Femur (tissue), 1 donor: ENCODE measurements at places on chromosomes 12 and 14.

GRCh38 chr14:35973770-35974169, 147.6 kb downstream of the BRMS1L start:
- DNase-seq = no peak

GRCh38 chr12:75591628-75592027, 80.2 kb upstream of the KRR1 start:
- no peak for DNase-seq

DNA sequence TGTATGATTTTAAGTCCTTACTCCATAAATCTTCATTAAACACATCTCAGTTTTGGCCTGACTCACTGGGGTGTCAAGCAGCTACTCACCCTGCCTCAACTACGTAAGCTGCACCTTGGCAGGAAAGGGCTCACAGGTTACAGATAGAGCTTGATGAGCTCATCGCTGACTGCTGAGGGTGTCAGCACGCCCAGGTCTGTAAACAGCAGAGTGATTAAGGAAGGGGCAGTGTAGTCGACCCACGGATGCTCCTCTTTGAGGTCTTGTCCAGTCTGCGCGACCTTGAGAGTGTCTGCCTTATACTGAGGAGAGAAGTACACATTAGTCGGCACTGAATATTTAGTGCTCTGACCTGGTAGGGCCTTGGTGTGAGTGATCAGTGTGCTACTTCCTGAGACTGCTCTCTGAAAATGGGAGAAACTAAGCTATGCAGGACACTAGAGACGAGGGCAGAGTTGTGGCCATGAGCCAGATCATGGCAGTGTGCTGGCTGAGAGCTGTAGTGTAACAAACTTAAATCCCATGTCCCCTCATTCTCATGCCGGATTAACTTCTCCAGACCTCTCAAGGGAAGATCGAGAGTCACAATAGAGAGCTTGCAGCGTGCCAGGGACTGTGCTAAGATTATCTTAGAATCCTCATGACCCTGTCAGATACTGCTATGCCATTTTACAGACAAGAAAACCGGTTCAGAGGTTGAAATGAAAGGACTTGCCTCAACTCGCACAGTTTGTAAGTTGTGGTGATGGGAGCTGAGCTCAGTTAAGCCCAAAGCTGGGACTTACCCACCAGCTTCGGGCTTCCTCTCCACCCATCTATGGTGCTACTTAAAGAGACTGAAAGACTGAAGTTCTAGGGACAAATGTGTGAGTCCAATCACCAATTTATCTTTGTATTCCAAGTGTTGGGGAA, 11.6 kb downstream of the EIF2B1 start:
- DNase-seq = no peak

- DNase-seq = no peak
Measured at GRCh38 chr14:90567991-90568390, 171.2 kb downstream of the CALM1 start.

GRCh38 chr12:121190523-121191031, 19.4 kb upstream of the P2RX4 start:
- no peak for DNase-seq

GRCh38 chr12:49432616-49433015, 65.4 kb downstream of the SPATS2 start:
- no peak for DNase-seq

GRCh38 chr14:90454041-90455000, 57.5 kb downstream of the CALM1 start:
- DNase-seq = peak; percentile 89

GRCh38 chr12:106602076-106602475, 19.3 kb downstream of the RFX4 start:
- DNase-seq = no peak

GRCh38 chr14:65506801-65507200, 94.3 kb downstream of the FUT8 start:
- DNase-seq = no peak

GRCh38 chr12:10155966-10156365, 16.0 kb downstream of the OLR1 start:
- DNase-seq = no peak

DNA sequence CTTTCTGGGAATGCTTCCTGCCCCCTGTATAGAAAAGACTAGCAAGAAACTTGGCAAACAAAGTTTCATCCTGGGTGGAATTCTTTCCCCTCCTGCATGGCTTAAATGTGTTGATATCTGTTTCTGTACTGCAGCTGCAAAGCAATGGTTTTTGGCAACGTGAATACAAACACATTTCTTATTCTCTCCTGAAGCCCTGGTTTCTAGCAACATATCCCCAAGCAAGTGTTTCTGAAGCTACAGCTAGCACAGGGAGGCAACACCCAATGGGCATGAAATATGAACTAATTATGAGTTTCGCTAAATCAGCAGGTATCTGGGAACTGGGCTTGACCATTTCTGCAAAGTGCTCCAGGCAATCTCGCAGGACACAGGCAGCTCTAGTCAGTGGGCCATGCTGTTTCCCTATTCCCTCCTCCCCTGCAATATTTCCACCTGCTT, 392.3 kb upstream of the TMPO start:
- DNase-seq = no peak

GRCh38 chr14:51999084-51999483, 9.7 kb downstream of the RTRAF start:
- DNase-seq = no peak

- no peak for DNase-seq
Measured at GRCh38 chr14:31858868-31859267, 218.2 kb upstream of the ARHGAP5 start.

- DNase-seq = no peak
Measured at GRCh38 chr12:16636435-16637055, 30.6 kb upstream of the LMO3 start.

DNA sequence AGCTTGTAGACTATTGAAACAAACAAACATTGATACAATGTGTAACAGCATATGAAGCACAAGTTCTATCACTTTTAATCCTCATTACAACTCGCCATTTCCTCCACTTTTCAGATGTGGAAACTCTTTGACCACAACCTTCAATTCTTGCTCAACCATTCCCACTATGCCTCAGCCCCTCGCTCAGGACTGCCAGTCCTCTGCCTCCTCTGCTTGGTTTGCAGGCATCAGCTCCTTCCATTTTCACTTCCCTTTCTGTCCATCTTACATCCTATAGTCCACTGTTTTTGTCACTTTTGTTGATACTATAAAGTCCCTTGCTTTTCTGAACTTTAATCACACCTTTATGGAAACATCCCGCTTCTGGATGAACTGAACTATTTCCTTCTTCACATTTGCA, 28.2 kb upstream of the CD27 start:
- DNase-seq = no peak

- DNase-seq = no peak
Measured at GRCh38 chr14:49545716-49546115, 40.5 kb downstream of the RPS29 start.

- DNase-seq = peak; percentile 77
Measured at GRCh38 chr12:4118017-4118510, 155.5 kb upstream of the CCND2 start.

- no peak for DNase-seq
Measured at GRCh38 chr12:10741845-10742244, 18.7 kb upstream of the YBX3 start.

GRCh38 chr12:132604668-132605441, 5.5 kb downstream of the LRCOL1 start:
- DNase-seq = no peak

- no peak for DNase-seq
Measured at GRCh38 chr12:94609917-94610443, 40.4 kb downstream of the TMCC3 start.

DNA sequence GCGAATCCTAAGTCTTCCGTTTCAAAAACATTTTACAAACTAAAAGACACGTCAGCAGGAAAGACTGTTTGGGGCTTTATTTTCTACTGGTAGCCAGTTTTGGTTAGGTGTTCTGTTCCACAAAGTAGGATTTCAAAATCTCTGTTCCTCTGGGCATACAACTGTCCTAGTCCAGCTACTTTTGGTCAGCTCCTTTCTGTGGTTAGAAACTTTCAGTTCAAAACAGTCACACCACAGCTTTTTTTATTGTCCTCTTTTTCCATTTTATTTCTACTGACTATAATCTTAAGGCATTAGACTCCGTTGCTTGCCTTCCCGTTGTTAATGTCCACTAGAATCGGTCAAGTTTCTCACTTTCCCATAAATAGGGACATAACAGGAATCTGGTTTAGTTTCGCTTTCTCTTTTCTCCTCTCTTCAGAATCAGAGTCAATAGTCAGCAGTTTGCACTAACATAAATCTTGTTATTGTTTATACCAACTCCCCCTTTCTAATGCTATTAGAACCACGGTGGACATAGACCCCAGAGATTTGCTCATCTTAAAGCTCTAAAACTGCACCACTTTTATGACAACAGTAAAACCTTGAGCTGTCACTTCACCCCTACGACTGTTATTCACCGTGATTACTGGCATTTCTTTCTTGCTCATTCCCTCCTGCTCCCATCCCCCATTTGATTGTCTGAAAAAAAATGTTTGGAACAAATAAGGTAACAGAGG, 41.5 kb upstream of the NPAS3 start:
- no peak for DNase-seq
